ENCODE measurements at places on chromosomes 7 and 10. TPM values are rescaled to one million over a fixed set of nuclear protein-coding genes. Genes with fewer than 3 reads are reported as not detected.

GRCh38 chr10:10804998-10805740, 212.5 kb upstream of the CELF2 start:
- peaks cover 1% of the 10 kb centered on the region for H3K36me3 ChIP-seq
- H3K27ac ChIP-seq = peak overlapping the region; percentile 79
- peaks cover 25% of the 10 kb centered on the region for H3K4me1 ChIP-seq
- H3K27me3 ChIP-seq = no peaks in the 10 kb centered on the region
- no peak for DNase-seq

Gene CUL1
- 39.7 TPM for total RNA-seq

- DNase-seq = no peak
- H3K27ac ChIP-seq = peak overlapping the region; percentile 98
- H3K27me3 ChIP-seq = no peaks in the 10 kb centered on the region
- H3K4me1 ChIP-seq = peaks cover 23% of the 10 kb centered on the region
- peaks cover 4% of the 10 kb centered on the region for H3K36me3 ChIP-seq
- peak overlapping the region; percentile 91 for H3K4me3 ChIP-seq
These were observed 776 bp downstream of the PEX1 start for GRCh38 chr7:92527300-92528187.

GRCh38 chr7:41446606-41447449, 256.1 kb downstream of the INHBA start:
- H3K27me3 ChIP-seq = no peaks in the 10 kb centered on the region
- peaks cover 20% of the 10 kb centered on the region for H3K4me1 ChIP-seq
- peak overlapping the region; percentile 72 for H3K27ac ChIP-seq
- no peak for DNase-seq
- no peak overlapping the region for H3K4me3 ChIP-seq

DNA sequence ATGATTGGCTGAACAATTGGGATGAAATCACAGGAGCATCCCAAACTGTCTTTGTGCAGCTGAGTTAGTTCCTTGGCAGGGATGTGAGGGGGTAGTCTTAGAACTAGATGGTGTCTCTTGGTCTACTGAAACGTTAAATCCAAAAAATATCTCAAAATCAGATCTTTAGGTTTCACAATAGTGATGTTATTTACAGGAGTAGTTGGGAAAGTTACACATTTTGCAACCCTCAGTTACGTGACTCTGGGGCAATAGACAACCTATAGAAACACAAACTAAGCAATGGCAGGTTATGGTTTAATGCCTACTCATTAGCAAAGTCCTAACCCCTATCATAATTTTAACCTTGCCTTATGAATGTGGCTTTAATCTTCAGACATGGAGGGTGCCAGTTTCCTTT, 24.0 kb downstream of the PKD1L1 start:
- peaks cover 2% of the 10 kb centered on the region for H3K36me3 ChIP-seq
- no peaks in the 10 kb centered on the region for H3K27me3 ChIP-seq
- DNase-seq = no peak
- H3K27ac ChIP-seq = no peak overlapping the region
- H3K4me1 ChIP-seq = no peaks in the 10 kb centered on the region
- H3K4me3 ChIP-seq = no peak overlapping the region

- no peak overlapping the region for H3K4me3 ChIP-seq
- no peak for DNase-seq
- no peaks in the 10 kb centered on the region for H3K27me3 ChIP-seq
- peaks cover 1% of the 10 kb centered on the region for H3K4me1 ChIP-seq
These were observed 101.4 kb upstream of the ZNF32 start for GRCh38 chr10:43749940-43750552.

- peaks cover 22% of the 10 kb centered on the region for H3K36me3 ChIP-seq
- no peaks in the 10 kb centered on the region for H3K27me3 ChIP-seq
These were observed 50.6 kb upstream of the LRRC4 start for GRCh38 chr7:128081808-128082207.

DNA sequence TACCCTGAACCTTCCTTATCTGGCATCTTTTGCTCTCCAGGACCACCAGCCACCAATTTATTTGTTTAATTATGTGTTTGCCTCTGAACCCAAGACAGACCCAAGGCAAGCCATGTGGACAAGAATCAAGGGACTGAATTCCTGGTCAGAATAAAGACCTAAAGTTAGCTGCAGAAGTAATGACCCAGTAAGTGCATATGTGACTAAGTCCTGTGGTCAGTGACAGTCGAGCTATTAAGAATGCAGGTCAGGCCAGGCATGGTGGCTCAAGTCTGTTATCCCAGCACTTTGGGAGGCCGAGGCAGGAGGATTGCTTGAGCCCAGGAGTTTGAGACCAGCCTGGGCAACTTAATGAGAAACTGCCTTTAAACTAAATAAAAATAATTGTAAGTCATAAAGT, 139.4 kb downstream of the CCDC71L start:
- DNase-seq = no peak
- H3K4me3 ChIP-seq = no peak overlapping the region
- no peak overlapping the region for H3K27ac ChIP-seq
- peaks cover 16% of the 10 kb centered on the region for H3K27me3 ChIP-seq
- H3K4me1 ChIP-seq = peaks cover 29% of the 10 kb centered on the region

- no peaks in the 10 kb centered on the region for H3K27me3 ChIP-seq
- no peak for DNase-seq
- no peaks in the 10 kb centered on the region for H3K4me1 ChIP-seq
- no peak overlapping the region for H3K4me3 ChIP-seq
- H3K36me3 ChIP-seq = no peaks in the 10 kb centered on the region
These were observed 6.8 kb upstream of the CSTF2T start for GRCh38 chr10:51706225-51706624.

- H3K27me3 ChIP-seq = no peaks in the 10 kb centered on the region
- peak; percentile 75 for DNase-seq
- no peaks in the 10 kb centered on the region for H3K36me3 ChIP-seq
- no peak overlapping the region for H3K27ac ChIP-seq
These were observed 84.5 kb downstream of the CARD11 start for GRCh38 chr7:2959103-2959680.

- H3K4me3 ChIP-seq = no peak overlapping the region
- peaks cover 8% of the 10 kb centered on the region for H3K4me1 ChIP-seq
- H3K36me3 ChIP-seq = no peaks in the 10 kb centered on the region
- H3K27me3 ChIP-seq = no peaks in the 10 kb centered on the region
These were observed 7.4 kb upstream of the C10orf67 start for GRCh38 chr10:23351926-23352519.

Gene CALML5
- total RNA-seq = not detected

GRCh38 chr7:4024806-4025205, 657.3 kb upstream of the FOXK1 start:
- H3K27ac ChIP-seq = no peak overlapping the region
- no peak for DNase-seq
- H3K4me1 ChIP-seq = no peaks in the 10 kb centered on the region
